ENCODE measurements at places on chromosomes 5 and 9. TPM values are rescaled to one million over a fixed set of nuclear protein-coding genes. Genes with fewer than 3 reads are reported as not detected.

DNA sequence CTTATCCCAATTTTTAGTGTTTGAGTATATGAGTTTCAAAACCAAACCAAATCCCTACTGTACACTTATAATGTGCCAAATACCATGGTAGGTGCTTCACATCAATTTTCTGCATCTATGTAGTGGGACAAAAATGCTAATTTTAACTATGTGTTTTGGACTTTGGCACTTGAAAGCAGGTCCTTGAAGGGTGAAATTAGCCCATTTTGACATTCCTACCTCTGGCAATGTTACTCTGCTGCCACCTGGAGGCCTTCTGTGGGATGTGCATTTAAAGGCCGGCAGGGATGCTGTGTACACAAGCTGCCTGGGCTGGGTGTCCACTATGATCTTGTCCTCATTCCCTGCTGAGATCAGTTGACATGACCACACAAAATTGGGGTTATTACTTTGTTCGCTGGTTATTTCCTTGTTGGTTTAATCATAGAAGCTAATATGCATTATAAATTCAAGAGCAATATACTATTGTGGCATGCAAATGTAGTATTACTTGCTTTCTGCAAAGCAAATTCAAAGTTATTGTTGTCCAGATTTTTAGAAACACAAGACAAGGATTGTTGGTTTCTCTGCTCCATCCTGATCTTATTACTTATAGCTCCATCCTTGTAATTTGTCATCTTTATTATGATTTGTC lies 166.8 kb downstream of the ARHGEF28 start:
- peak; percentile 81 for DNase-seq
- no peak overlapping the region for H3K4me3 ChIP-seq
- H3K27me3 ChIP-seq, result no peaks in the 10 kb centered on the region
- H3K36me3 ChIP-seq, result no peaks in the 10 kb centered on the region

- no peak overlapping the region for H3K4me3 ChIP-seq
- DNase-seq, result no peak
- no peaks in the 10 kb centered on the region for H3K4me1 ChIP-seq
Observed at GRCh38 chr5:348726-349125, 27.2 kb downstream of the AHRR start.

The DBH gene
- total RNA-seq, result not detected

DNA sequence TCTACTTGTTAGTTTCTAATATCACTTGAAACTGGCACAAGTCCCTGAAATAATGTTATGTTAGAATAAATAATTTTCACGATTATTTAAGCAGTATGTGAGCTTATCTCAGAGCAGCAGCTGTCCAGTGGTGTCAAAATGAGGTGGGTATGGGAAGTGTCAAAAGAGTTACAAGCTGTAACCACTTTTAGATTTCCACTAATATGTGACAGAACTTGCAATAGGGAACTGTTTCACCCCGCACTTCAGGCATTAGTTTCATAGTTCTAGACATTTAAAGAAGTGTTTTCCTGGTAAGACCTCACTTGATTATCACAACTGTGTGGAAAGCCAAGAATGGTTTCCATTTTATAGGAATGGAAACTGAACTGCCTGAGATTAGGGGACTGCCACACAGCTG lies 2.9 kb upstream of the ISCA1 start:
- H3K4me3 ChIP-seq, result no peak overlapping the region
- DNase-seq, result no peak
- H3K4me1 ChIP-seq, result peaks cover 4% of the 10 kb centered on the region

All from fibroblast of lung (primary cell).